Fibroblast of lung (primary cell): ENCODE measurements at places on chromosomes 12 and 14. TPM values are rescaled to one million over a fixed set of nuclear protein-coding genes. Genes with fewer than 3 reads are reported as not detected.

Gene CLEC4A
- 0.26 and 0.33 TPM in 2 replicates for total RNA-seq

Gene CD69
- total RNA-seq: not detected in 2 replicates

Gene FOXN4
- total RNA-seq: not detected in 2 replicates

Gene FGF23
- total RNA-seq: not detected in 2 replicates

Gene MMP19
- 3.3 and 7.1 TPM in 2 replicates for total RNA-seq

DNA sequence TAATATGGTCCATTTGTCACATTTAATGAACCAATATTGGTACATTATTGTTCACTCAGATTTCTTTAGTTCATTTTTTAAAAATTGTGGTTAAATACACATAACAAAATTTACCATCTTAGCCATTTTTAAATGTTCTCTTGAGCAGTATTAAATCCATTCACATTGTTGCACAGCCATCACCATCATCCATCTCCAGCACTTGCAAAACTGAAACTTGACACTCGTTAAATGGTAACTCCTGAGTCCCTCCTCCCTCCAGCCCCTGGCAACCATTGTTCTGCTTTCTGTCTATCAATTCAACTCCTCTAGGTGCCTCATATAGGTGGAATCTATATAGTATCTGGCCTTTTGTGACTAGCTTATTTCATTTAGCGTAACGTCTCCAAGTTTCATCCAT, 86.4 kb downstream of the ACACB start:
- no peak for DNase-seq

DNA sequence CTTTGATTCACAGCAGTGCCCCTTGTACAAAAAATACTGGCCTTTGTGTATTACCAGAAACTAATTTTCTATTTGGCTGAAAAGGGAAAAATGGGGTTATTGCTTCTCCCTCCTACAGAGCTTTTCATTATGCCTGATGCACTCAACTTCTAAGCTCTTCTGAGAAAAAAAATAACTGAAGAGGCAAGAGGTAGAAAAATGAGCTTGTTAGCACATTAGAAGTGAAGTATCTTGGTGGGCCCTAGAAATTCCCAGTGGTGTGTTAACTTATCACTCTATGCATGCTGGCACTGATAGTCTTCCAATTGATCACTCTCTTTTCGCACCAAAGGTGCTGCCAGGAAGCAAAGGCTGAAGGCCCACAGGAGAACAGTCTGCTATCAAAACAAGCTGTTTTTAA, 17.1 kb downstream of the INSM2 start:
- no peak for DNase-seq

DNA sequence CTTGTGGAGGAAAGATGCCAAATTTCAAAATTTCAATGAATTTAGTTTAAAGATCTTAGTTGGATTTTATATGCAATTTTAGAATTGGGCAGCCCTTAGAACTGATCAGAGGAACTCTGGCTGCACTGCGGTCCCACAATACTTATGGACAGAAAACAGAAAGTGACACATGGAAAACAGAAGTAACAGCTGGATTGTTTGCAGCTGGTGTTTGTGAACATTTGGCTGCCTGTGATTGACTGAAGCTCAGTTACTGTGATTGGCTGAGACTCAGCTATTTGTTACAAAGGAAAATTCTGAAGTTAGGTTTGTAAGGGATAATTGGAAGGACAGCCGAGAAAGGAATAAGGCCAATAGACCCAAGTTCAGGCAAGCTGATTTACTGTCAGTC, 10.0 kb upstream of the KRT86 start:
- DNase-seq: no peak

GRCh38 chr12:18151036-18151435, 61.0 kb upstream of the RERGL start:
- no peak for DNase-seq

DNA sequence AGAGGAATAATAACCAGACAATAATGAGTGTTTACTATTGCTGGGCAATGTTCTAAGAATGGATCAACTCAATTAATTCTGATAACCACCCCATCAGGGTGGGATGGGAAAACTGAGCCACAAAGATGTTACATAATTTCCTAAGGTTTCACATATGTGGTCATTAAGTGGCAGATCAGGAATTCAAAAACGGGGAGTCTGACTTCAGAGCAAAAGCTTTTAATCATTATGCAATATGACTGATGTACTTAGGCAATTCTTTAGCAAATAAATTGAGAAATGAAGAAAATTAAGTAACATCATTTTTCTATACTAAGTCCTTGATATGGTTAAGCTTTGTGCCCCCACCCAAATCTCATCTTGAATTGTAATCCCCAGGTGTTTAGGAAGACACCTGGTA, 53.4 kb downstream of the PLCZ1 start:
- no peak for DNase-seq

- peak; percentile 36 for DNase-seq
These were observed 331.4 kb downstream of the TMTC2 start for GRCh38 chr12:83018088-83018487.

- peak; percentile 29 for DNase-seq
These were observed 121.7 kb upstream of the NOVA1 start for GRCh38 chr14:26719514-26719913.

DNA sequence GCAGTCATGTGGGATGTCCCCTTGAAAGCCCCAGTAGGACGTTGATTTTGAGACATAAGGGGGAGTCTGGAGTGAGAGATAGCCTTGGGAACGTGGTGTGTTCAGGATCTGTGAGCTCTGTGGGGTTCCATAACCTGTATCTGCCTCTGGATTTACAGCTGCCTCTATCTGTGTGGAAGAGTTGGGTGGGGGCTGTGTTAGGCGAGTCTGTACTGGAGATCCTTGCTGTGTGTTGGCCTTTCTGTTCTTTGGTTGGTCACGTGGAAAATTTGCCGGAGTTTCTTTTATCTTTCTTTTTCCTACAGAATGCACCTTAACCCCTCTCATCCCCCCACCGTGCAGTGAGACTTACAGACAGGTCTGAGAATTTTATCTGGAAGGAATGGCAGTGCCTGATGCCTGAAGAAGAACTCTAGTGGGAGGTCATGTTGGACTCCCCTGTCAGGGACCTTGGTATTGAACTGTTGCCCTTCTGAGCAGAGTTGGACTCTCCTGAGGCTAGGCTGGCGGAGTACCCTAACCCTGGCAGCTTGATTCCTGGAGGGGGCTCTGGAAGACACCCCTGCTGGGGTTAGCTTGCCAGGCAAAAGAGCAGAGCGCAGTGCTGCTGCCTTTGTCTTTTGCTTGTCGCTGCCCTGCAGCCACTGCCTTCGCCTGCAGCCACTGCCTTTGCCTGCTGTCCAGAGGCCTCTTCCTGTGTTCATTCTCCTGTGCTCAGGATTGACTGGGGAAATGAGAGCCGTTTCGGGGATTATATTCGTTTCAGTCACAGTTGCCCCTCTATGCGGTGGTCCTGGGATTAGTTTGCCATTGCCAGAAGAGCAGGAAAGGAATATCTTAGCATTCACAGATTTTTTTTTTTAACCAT, 34.1 kb downstream of the ZNF664 start:
- no peak for DNase-seq

DNA sequence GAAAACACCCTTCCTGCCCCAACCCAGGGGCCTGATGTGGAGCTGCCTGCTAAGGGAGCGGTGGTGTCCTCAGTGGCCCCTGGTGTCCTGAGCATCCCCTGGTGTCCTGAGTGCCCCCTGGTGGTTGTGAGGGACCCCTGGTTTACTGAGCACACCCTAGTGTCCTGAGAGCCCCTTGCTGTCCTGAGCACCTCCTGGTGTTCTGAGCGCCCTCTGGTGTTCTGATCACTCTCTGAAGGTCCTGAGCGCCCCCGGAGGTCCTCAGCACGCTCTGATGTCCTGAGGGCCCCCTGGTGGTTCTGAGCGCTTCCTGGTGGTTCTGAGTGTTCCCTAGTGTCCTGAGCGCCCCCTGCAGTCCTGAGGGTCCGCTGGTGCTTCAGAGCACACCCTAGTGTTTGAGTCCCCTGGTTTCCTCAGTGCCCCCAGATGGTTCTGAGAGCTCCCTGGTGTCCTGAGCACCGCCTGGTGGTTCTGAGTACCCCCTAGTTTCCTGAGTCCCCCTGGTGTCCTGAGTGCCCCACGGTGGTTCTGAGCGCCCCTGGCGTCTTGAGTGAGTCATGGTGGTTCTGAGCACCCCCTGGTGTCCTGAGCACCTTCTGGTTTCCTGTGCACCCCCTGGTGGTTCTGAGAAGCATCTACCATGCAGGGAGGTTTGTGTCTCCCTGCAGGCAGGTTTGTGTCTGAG, 1004.2 kb downstream of the TMEM121 start:
- no peak for DNase-seq

DNA sequence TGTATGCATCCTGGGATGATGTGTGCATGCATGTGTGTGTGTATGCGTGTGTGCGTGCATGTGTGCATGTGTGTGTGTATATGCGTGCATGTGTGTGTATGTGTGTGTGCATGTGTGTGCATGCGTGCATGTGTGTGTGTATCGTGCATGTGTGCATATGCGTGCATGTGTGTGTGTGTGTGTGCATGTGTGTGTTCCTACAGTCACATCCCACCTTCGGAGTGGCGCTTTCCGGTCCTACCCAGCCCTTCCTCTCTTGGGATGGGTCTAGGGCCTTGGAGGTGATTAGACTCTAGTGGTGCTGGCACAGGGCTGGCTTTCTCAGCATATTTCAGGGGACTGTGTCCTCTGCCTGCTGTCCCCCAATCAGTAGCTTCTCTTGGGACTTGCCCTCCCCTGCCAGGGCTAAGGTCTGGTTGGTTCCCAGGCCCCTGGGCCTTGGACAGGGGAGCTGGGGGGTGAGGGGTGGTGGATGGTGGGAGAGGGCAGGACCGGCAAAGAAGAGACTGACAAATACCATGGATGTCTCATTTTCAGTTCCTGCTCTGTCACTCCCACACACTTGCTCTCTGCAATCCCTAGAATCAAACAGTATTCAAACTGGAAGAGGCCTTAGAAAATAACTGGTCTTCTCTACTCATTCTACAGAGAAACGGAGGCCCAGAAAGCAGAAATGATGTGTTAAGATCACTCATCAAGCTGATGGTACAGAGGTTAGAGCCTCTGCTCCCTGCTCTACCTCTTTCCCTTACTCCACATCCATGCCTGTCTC, 21.9 kb upstream of the FAIM2 start:
- DNase-seq: no peak

DNA sequence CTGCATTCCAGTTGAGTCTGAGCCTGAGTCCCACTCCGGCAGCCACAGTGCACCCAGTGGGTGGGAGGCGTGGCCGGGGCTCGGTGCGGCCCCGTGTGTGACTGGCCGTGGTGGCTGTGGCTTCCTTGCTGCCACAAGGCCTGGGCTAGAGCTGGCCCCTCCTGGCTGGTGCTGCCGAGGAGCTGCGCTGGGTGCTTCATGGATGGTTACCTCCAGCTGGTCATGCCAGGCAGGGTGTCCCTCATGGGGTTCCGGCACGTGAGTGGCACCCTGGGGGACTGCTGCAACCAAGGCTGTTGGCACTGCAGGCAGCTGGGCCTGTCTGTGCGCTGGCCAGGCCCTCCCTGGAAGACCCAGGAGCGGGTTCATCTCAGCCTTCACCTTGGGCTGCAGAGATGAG, 62.7 kb downstream of the KIF26A start:
- no peak for DNase-seq
